Adrenal gland (tissue), 19 donors: ENCODE measurements at places on chromosomes 2 and 18. TPM values are rescaled to one million over a fixed set of nuclear protein-coding genes. Genes with fewer than 3 reads are reported as not detected.

The IL1B gene
- 5.9 TPM for polyA plus RNA-seq

The ACTG2 gene
- 94.0 TPM for polyA plus RNA-seq

The BMPR2 gene
- 50.6 TPM for polyA plus RNA-seq

The RIF1 gene
- 4.0 TPM for polyA plus RNA-seq

The TWIST2 gene
- polyA plus RNA-seq: 15.1 TPM

The UGT1A5 gene
- not detected for polyA plus RNA-seq

The C2orf81 gene
- polyA plus RNA-seq: 4.5 TPM

The SPP2 gene
- polyA plus RNA-seq: not detected

The TMEM178A gene
- 46.4 TPM for polyA plus RNA-seq

The DLGAP1 gene
- polyA plus RNA-seq: 4.4 TPM

The IL1F10 gene
- polyA plus RNA-seq: not detected

The UGT1A3 gene
- not detected for polyA plus RNA-seq

The NR4A2 gene
- polyA plus RNA-seq: 5.2 TPM

The C18orf54 gene
- polyA plus RNA-seq: 0.64 TPM

The CRYGD gene
- polyA plus RNA-seq: not detected

The COBLL1 gene
- 26.1 TPM for polyA plus RNA-seq

The LOXL3 gene
- polyA plus RNA-seq: 3.6 TPM

The CARF gene
- polyA plus RNA-seq: 2.2 TPM

The TRIM43 gene
- not detected for polyA plus RNA-seq

The SF3B6 gene
- 75.8 TPM for polyA plus RNA-seq

The LIMS4 gene
- polyA plus RNA-seq: 6.3 TPM

The TMEFF2 gene
- 0.40 TPM for polyA plus RNA-seq

The PLGLB1 gene
- polyA plus RNA-seq: 0.81 TPM

The NEU4 gene
- 0.17 TPM for polyA plus RNA-seq

The OR6B2 gene
- polyA plus RNA-seq: not detected
